ENCODE measurements at places on chromosomes 1 and 21.
A peak's percentile ranks its signal among the peaks of the same experiment; 100 is the strongest.

DNA sequence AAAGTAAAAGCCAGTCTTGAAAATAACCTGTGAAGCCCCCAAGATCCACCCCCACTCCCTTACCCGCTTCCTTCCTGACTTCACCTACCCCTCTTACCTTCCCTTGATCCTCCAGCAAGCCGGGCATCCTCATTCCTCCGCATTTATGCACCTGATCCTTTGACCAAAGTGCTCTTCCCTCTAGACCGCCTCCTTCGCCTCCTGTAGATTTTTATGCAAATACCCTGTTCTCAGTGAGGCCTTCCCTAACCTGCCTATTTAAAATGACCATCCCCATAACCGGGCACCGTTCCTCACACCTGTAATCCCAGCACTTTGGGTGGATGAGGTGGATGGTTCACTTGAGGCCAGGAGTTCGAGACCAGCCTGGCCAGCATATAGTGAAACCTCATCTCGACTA, 1.1 kb upstream of the NENF start:
- DNase-seq, result no peak

GRCh38 chr1:2945821-2946231, 75.4 kb upstream of the ACTRT2 start:
- DNase-seq, result no peak

- DNase-seq, result no peak
These were observed 134.4 kb downstream of the S1PR1 start for GRCh38 chr1:101371259-101371658.

- DNase-seq, result no peak
These were observed 12.7 kb upstream of the AK2 start for GRCh38 chr1:33049371-33049770.

DNA sequence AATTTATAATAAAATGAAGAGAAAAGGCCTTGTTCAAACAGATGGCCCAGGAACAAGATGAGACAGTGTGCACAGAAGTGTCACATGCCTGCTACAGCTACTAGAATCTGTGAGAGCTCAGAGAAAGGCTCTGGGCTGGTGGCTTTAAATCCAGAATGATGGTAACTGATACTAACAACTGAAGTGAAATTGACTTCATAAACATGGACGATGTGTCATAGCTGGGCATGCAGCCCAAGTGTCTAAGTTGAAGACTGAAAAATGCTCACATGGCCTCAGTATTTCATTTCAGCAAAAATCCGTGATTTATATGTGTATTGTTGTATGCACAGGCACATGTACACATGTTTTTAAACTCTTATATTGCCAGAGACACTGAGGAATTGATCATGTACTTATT, 208.3 kb upstream of the RUNX1 start:
- peak; percentile 78 for DNase-seq

DNA sequence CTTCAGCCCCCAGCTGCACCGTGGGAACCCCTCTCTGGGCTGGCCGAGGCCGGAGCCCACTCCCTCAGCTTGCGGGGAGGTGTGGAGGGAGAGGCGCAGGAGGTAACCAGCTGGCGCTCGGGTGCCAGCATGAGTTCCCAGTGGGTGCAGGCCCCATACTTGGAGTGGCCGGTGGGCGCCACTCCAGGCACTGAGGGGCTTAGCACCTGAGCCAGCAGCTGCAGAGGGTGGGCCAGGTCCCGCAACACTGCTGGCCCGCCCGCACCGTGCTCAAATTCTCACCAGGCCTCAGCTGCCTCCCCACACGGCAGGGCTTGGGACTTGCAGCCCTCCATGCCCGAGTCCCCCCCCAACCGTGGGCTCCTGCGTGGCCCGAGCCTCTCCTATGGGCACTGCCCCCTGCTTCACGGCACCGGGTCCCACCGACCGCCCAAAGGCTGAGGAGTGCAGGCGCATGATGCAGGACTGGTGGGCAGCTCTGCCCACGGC, 47.2 kb downstream of the LRRC53 start:
- DNase-seq, result no peak

- DNase-seq, result peak; percentile 39
These were observed 27.5 kb downstream of the SLC2A1 start for GRCh38 chr1:42931108-42931539.

DNA sequence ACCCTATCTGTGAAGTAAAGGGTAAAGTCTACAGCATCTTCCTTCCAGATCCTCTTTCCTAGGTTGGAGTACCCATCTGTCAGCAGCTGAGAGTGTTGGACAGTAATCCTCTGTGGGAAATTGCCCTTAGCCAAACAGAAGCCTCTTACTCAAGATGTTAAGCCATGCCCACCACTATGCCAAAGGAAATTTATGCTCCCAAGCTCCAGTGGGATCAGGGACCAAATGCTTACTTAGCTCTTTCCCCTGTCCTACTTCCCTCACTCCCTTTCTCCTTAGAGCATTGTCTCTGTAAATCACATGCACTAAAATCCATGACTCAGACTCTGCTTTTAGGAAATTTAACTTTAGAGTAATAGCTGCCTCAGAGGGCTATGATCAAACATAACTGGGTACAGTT, 254.0 kb downstream of the BRINP2 start:
- no peak for DNase-seq

GRCh38 chr21:45935628-45936027, 45.9 kb upstream of the COL6A1 start:
- DNase-seq, result no peak

GRCh38 chr1:25137521-25138395, 94.5 kb downstream of the SYF2 start:
- no peak for DNase-seq
